Activated T-helper 9 cell treated with anti-CD3 and anti-CD28 coated beads, Interleukin-2, amount 50 U/mL, for 16 hours (primary cell): ENCODE measurements at places on chromosomes 5 and 9.

DNA sequence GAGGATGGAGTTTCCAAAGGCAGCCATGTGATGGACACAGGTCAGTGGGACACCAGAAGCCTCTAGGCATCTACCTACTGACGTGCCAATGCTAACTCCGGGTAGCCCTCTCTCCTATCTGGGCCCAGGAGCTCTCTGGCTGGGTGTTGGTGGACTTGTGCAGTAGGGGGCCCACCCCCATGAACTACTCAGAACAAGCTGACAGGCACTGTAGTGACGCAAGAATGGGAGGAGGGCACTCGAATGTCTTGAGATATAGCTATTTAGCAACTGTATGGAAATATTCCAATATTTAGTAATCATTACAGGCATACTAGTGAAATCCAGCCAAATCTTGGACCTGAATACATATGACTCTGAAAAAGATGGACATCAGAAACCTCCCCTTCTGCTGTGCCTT, 5.7 kb upstream of the DOCK2 start:
- no peak for DNase-seq

DNA sequence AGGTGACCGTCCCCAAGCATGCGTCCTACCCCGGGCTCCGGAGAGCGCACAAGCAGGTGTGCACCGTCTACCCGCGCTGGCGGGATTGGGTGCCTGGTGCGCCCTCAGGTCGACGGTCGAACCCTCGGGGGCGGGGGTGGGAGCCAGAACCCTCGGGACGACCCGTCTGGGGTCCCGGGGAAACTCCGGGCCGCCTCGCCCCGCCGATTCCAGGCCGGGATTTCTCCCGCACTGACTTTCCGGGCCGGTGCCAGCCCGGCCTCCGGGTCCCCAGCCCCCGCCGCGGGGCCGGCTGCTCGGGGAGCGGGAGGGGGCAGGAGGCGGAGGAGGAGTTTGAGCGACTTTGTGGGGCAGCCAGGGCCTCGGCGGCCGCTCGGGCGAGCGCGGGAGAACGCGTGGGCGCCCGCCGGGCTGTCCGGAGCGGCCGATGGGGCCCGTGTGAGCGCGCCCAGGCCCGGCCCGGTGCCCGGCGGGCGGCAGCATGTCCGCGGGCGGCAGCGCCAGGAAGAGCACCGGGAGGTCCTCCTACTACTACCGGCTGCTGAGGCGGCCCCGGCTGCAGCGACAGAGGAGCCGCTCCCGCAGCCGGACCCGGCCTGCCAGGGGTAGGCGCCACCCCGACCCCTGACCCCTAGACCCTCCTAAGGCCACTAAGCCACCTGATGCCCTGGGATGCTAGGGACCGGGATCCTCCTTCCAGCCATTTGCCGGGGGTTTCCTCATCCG, at the start of gene DAB2IP:
TSS of gene DAB2IP (plus strand) at position 340 of the 726 bp plus-strand sequence. CDS start at position 482, 142 bp downstream.
- DNase-seq, result no peak

- DNase-seq, result no peak
Observed at GRCh38 chr9:16120231-16120641, 567.4 kb downstream of the CCDC171 start.

DNA sequence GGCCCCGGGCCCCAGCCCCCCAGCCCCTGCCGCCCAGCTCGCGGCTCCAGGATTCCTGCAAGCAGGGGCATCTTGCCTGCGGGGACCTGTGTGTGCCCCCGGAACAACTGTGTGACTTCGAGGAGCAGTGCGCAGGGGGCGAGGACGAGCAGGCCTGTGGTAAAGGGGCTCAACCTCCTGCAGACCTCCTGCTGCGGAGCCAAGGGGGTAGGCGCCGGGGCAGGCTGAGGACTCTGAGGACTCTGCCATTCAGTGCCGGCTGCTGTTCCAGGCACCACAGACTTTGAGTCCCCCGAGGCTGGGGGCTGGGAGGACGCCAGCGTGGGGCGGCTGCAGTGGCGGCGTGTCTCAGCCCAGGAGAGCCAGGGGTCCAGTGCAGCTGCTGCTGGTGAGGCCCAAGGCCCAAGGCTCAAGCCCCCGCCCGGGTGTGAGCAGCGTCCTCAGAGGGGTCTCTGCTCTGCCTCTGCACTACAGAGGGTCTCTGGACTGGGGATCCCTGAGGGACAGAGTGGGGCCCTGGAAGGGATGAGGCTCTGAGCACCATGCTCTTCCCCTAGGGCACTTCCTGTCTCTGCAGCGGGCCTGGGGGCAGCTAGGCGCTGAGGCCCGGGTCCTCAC, 3.4 kb downstream of the MAMDC4 start:
- no peak for DNase-seq

DNA sequence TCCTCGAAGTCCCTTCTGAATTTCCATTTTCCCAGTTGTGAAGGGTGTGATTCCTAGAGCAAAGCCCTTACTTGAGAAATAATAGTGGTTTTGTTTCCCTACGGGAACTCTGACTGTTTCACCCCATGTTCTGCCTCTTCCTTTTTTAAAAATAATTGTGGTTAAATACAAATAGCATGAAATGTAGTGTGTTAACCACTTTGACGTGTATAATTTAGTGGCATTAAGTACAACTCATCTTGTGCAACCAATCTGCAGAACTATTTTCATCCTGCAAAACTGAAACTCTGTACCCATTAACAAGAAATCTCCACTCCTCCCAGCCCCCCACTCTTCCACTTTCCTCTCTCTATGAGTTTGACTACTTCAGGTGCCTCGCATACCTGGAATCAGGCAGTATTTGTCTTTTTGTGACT, 35.6 kb upstream of the HAND1 start:
- no peak for DNase-seq

DNA sequence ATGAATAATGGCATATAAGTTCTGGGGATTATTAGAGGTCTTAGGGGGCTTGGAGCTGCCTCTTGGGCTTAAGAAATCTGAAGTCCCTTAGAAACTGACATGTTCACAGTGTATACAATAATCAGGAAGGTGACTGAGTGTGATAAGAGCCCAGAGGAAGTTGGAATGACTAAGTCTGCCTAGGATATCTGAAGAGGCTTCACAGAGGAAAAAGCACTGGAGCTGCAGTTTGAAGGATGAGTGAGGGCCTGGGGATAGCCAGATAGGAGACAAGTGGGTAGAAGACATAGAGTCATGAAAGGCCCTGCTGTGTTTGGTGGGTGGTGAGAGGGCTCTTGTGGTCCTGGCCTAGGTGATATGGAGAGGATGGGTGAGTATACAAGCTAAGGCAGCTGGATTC, 8.8 kb downstream of the NEUROG1 start:
- no peak for DNase-seq

- DNase-seq, result no peak
Observed at GRCh38 chr5:136560126-136560525, 194.8 kb upstream of the TRPC7 start.

DNA sequence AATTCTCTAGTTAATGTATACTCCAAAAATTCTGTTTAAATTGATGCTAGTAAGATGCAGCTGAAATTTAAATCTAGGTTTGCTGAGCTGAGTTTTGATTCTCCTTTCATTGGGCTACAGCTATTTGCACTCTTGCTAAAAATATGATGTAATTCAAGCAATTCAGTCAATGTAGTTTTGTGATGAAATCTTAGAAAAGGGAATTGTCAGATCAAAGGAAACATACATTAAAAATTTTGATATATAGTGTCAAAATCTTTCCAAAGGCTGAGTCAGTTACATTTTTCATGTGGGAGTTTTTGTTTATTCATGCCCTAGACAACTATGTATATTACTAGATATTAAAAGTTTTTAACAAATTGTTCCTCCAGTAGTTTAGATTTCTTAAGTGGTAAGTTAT, 334.9 kb upstream of the DAB2 start:
- DNase-seq, result no peak
